ENCODE measurements at places on chromosomes 12 and 14.

DNA sequence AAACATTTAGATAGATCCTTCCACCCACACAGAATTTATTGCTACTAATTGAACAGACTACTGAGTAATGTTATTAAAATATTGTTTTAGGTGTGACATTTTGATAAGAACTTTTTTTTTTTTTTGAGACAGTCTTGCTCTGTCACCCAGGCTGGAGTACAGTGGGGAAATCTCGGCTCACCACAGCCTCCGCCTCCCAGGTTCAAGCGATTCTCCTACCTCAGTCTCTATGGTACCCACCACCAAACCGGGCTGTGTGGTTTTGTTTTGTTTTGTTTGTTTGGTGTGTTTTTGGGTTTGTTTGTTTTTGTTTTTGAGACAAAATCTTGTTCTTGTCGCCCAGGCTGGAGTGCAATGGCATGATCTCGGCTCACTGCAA lies 40.9 kb downstream of the COX16 start:
- DNase-seq, result no peak

GRCh38 chr12:108175310-108175709 lies 46.2 kb downstream of the WSCD2 start:
- no peak for DNase-seq

DNA sequence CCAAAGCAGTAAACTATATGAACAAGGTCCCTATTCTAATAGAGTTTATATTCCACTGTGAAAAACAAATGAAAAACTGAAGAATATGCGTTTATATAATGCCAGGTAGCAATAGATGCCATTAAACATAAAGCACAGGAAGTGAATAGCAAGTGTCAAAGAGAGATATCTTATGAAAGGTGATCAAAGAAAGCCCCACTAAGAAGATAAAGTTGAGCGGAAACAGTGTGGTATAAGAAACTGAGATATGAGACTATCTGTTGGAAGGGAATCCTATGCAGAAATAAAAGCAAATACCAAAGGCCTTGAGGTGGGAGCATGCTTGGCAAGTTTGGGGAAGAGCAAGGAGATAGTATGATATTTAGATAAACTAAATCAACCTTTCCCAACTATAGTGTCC lies 123.1 kb upstream of the FAR2 start:
- no peak for DNase-seq

DNA sequence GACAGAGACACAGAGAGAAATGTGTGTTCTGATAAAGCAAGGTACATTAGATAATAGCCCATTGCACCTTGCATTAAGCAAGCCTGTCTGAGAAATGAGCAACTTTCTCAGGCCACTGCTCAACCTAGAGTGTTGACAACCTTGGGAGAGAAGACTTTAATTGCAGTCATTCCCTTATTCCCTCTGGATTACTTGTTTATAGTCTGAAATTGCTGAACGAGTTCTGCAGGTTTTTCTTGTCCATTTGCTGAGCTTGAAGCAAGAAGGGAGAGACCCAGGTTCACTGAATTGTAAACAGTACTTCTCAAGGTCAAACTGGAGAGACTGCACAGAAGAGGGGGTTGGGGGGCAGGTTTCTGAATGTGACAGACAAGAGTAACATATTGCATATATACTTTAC lies 159.4 kb upstream of the PLEKHG7 start:
- no peak for DNase-seq

GRCh38 chr12:79069009-79069408 lies 204.4 kb downstream of the SYT1 start:
- DNase-seq, result no peak

GRCh38 chr12:81998761-81999378 lies 239.7 kb upstream of the PPFIA2 start:
- no peak for DNase-seq

GRCh38 chr12:102917026-102917787 lies at the start of gene PAH:
Gene PAH, minus strand, starts transcription at chr12:102917244. Its CDS starts 114 bp downstream, at chr12:102917130.
- DNase-seq, result no peak

DNA sequence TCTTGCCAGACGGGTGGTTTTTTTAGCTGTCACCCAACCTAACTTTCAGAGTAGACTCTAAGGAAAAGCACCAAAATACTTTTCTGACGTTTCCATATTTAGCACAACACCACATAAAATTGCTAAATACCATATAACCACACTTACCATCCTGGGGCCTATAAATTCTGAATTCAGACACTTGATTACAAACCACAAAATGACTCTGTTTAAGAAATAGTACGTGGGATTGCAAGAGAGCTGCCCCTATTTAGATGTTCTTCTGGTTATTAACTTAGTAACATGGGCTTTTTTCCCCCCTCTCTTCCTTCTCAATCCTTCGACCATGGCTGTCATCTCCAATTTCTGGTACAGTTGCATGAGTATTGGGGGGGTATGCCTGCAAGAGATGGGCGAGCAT lies 287.7 kb downstream of the BMP4 start:
- no peak for DNase-seq

GRCh38 chr14:57071639-57072038 lies 197.1 kb downstream of the EXOC5 start:
- no peak for DNase-seq

GRCh38 chr12:51449580-51450246 lies 25.1 kb downstream of the SLC4A8 start:
- no peak for DNase-seq

GRCh38 chr12:54207539-54208294 lies 18.9 kb upstream of the SMUG1 start:
- no peak for DNase-seq

GRCh38 chr14:85056267-85056666 lies 473.7 kb upstream of the FLRT2 start:
- no peak for DNase-seq

- DNase-seq, result no peak
Measured at GRCh38 chr14:33035416-33036194, 96.9 kb downstream of the NPAS3 start.

- no peak for DNase-seq
Measured at GRCh38 chr12:60981473-60981872, 1278.7 kb upstream of the USP15 start.

GRCh38 chr14:78605897-78606500 lies 435.8 kb downstream of the NRXN3 start:
- no peak for DNase-seq

DNA sequence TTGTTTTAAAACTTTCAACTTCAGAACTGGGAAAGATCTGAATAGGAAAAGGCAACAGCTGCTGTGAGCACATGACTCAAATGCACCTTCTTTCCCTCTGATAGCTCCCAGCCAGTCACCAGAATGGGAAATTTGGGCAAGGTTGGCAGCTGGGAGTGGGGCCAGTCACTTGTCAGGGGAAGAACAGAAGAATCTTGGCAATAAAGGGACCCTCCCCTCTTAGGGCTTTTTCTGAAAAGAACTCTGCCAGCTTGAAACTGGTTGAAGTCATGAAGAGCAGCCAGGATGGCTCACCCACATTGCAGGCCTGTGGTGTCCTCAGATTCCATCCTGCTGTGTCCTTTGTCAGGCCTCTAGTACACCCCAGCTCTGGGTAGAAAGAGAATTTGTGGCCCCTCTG lies 10.3 kb upstream of the RIC8B start:
- no peak for DNase-seq

DNA sequence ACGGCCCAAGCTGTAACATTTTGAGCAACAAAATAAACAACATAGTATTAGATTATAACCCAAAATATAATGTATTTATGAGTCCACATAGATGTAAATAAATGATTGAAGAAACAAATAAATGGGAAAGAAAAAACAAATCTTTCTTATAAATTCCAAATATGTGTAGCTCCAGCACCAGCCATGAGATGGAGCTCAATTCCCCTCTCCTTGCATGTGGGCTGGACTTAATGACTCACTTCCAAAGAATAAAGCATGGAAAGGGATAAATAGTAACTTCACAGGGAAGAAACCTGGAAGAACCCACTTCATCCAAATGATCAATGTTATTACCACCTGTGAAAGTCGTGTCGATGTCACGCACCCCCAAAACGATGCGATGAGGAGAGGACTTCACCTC lies 158.8 kb downstream of the RPAP3 start:
- no peak for DNase-seq

GRCh38 chr12:47758834-47759690 lies at the start of gene RAPGEF3:
Gene RAPGEF3, minus strand, starts transcription at chr12:47758880. Its CDS starts 324 bp downstream, at chr12:47758556.
- DNase-seq, result peak; percentile 66

DNA sequence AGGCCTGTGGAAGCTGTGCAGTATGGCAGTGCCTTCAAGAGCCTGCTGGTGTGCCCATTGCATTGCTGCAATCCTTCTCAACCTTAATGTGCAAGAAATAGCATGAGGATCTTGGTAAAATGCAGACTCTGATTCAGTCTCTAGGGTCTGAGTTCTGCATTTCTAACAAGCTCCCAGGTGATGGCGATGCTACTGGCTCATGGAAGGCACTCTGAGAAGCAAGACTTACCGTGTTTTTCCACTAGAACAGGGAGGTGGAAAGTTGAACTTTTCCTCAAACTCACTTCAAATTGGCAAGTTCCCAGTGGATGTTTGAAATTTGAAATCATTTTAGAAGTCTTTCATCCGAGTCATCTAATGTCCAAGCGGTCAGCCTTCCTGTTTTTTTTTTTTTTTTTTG lies 55.5 kb downstream of the MYRFL start:
- DNase-seq, result no peak

DNA sequence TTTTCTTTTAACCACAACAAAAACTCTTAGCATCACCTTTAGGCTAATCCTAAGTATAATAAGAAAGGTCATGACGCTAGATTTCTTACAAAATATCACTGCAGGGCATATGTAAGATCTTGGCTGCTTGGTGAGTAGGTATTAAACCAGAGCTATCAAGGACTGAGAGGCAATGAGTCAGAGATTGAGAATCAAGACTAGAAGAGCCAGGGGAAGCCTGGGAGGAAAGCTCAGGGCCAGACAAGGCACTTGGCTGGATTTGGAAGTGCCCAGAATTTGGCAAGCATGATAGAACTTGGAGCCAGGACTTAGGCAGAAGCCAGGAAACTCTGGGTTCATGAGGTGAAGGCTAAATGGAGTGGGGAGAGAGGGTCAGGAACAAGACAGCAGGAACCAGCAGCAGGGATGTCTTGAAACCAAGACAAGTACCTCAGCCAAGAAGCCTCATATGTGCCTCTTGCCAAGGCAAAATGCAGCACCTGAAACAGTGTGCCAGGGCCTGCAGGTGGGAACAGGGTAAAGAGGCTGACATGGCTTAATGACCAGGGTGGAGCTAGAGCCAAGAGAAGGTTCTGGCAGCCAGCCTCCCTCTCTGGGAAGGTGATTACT lies 49.9 kb downstream of the PTHLH start:
- DNase-seq, result peak; percentile 13

DNA sequence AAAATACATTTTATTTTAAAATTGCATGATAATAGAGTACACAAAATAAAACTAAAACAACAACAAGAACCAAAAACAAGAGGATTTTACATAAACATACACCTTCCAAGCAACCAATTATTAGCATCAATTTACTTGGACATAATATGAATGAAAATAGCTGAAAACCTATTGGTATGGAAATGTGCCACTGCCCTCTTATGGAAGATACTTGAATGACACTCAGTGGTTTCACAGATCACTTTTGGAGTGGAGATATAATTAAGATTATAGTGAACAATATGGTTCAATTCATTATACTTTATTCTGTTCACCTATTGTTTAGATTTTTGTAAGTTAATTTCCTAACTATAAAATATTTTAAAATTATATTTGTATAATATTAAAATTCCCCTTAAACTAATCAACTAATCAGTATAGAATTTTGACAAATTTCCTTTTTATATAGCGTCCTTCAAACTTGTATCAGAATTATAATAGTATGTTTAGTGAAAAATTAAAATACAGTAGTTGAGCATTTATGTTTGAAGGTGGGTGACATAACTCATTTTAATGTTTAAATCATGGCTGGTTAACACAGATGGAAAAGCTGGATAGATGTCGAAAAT lies 70.1 kb downstream of the SLC6A15 start:
- no peak for DNase-seq

GRCh38 chr14:61420326-61420725 lies 98.9 kb downstream of the PRKCH start:
- DNase-seq, result no peak

DNA sequence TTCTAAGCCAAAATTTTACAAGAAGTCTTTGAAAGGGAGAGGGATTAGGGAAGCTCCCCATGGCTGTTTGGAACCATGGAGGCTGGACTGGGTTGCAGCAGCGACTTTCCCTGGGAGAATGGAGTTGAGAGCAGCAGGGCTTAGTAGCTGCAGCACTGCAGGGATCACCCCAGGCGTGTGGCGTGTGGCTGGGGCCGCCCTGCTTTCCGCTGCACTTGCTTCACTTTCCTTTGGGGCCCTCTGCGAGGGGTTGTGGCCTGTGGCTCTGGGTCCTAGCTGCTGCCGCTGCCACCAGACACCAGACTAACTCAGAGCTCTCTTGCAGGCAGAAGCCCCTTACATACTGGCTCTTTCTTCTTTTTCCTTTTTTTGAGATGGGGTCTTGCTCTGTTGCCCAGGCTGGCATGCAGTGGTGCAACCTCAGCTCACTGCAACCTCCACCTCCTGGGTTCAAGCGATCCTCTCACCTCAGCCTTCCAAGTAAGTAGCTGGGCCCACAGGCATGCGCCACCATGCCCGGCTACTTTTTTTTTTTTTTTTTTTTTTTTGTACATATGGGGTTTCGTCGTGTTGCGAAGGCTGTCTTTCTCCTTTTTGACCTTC lies 25.4 kb downstream of the CCDC62 start:
- DNase-seq, result no peak

- DNase-seq, result no peak
Measured at GRCh38 chr12:78671295-78671694, 193.3 kb upstream of the SYT1 start.

DNA sequence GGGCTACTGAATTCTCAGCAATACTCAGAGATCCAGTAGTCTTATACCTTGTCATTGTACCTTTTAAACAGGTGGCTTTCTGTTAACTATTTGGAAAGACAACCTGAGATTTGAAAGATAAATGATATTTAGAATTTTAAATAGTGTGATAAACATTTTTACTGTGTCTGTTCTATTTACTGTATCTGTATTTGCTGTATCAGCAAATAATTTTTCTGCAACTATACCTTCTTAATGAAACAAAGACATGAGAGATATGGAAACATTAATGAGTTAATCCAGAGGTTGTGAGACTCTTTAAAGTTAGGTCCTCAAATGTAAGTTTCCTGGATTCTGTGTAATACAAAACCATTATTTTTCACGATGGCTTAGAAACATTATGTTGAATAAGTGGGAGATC lies 249.6 kb downstream of the CCDC59 start:
- DNase-seq, result no peak

- no peak for DNase-seq
Measured at GRCh38 chr14:85798856-85799255, 268.9 kb downstream of the FLRT2 start.

GRCh38 chr12:95989504-95990123 lies 6.5 kb downstream of the HAL start:
- no peak for DNase-seq

DNA sequence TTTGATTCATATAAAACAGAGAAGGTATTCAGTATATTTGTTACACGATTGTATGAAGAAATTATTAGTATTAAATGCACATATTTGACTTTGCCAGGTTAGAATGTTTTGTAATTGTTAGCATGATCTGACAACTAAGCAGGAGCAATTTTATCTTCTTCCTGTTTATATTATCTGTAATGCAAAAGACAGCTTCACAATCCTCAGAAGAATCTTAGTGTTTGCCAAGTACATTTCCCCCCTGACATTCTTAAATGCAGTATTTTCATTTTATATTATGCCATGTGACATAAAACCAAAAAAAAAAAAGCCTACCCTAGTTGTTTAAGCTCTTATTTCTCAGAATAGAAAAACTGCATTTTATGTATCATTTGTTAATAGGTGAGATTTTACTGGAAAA lies 469.4 kb downstream of the FOXG1 start:
- no peak for DNase-seq
